NCI-H460 (cell line): ENCODE measurements at places on chromosomes 4 and X. TPM values are rescaled to one million over a fixed set of nuclear protein-coding genes. Genes with fewer than 3 reads are reported as not detected.

AR gene
- total RNA-seq, result 8.0 and 9.7 TPM in 2 replicates

DNA sequence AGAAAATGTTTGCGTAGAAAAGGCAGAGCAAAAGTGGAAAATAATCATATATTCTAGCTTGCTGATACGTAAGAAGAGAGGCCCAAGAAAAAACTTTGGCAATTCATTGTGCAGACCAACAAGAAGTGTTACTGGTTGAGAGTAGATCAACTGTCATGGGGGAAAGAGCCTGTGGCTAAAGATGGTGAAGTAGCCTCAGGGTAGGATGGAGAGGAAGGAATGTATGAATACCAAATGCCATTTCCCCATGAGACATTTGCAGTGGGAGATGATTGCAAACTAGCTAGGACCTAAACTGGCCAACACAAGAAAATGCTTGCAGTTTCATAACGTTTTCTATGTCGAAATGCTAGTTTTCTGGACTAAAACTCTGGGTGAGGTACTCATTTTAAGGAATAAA lies 47.7 kb upstream of the ADGRL3 start:
- no peak for DNase-seq

- no peak for DNase-seq
Measured at GRCh38 chr4:80731436-80731835, 299.1 kb upstream of the BMP3 start.

GRCh38 chrX:72207366-72207765 lies 25.8 kb downstream of the PIN4 start:
- DNase-seq, result no peak

DNA sequence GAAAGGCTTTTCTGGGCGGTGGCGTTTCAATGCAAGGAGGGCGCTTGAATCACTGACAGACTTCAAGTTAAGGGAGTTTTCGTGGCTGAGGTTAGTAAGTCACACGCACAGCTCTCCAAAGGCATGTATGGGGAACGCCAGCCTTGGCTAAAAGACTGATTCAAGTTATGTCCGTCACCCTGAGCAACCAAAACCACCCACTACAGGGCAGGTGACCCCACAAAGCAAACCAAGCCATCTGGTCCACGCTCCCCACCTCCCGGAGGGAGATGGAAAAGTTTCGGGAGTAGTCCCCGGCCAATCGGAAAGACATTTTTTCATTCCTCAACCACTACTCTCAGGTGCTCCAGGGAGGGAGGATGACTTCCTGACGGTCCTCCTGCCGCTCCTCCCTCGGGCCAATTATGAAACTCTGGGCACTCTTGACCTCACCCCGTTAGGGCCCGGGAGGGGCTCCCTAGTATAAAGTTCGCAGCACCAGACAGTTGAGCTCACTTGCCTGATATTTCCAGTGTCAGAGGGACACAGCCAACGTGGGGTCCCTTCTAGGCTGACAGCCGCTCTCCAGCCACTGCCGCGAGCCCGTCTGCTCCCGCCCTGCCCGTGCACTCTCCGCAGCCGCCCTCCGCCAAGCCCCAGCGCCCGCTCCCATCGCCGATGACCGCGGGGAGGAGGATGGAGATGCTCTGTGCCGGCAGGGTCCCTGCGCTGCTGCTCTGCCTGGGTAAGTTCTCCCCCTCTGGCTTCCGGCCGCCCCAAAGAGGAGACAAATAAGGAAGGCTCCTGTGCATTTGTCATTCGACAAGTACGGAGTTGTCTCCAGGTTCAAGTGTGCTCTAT lies at the start of gene EREG:
EREG (plus strand) TSS at position 494 of the 840 bp plus-strand sequence; CDS start at position 658, 164 bp downstream.
- DNase-seq, result no peak

GRCh38 chr4:152486429-152487389 lies 49.2 kb downstream of the FBXW7 start:
- DNase-seq, result no peak

DNA sequence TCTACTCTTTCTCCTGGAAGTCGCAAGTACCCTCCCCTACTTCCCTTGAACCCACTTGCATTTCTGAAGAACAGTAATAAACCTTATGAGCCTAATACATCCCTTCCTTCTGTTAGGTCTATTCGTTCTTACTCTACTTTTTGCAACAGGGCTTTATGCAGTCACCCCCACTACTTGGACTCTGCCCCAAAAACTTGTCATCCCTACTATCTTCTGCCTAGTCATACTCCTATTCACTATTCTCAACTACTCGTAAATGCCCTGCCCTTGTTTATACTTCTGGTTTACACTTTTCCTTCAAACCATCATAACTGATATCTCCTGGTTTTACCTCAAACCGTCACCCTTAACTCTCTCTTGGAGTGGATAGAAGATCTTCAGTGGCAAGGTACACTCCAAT lies 55.2 kb upstream of the SLIT2 start:
- DNase-seq, result no peak

- DNase-seq, result no peak
Measured at GRCh38 chr4:139853309-139853708, 187.7 kb downstream of the MGST2 start.

SYTL4 gene
- total RNA-seq, result 7.4 and 9.7 TPM in 2 replicates

CLGN gene
- 69.0 and 74.9 TPM in 2 replicates for total RNA-seq

DNA sequence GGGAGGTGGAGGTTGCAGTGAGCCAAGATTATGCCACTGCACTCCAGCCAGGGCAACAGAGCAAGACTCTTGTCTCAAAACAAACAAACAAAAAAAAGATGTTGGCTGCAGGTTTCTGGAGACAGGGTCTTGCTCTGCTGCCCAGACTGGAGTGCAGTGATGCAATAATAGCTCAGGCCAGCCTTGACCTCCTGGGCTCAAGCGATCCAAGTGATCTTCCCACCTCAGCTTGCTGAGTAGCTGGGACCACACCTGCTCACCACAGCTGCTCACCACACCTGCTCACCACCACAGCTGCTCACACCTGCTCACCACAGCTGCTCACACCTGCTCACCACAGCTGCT lies 29.9 kb upstream of the CPLX1 start:
- no peak for DNase-seq
